Neural crest cell (in vitro differentiated cells): ENCODE measurements at places on chromosomes 6 and 20. TPM values are rescaled to one million over a fixed set of nuclear protein-coding genes. Genes with fewer than 3 reads are reported as not detected.

DNA sequence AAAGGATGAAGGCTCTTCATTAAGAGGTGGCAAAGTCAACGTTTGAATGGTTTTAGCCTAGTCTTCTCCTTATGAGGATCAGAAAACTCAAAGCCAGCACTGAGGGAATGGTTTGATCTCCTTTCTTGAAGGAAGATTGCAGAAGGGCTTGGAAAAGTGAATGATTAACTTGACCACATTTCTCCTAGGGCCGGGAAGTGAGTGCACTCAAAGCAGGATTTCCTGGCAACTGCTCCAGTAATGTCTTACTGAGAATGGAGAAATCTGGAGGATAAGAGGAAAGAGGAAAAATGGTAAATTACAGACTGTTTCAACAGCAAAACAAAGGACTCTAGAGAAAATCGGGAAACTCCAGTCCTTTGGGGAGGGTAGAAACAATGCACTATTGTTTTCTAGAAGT, 189.0 kb upstream of the FOXA2 start:
- H3K4me3 ChIP-seq = no peak overlapping the region
- no peaks in the 10 kb centered on the region for H3K27me3 ChIP-seq
- H3K36me3 ChIP-seq = no peaks in the 10 kb centered on the region
- H3K4me1 ChIP-seq = peaks cover 6% of the 10 kb centered on the region
- no peak for DNase-seq

PRICKLE4 gene
- 2.9 and 4.1 TPM in 2 replicates for total RNA-seq

DNA sequence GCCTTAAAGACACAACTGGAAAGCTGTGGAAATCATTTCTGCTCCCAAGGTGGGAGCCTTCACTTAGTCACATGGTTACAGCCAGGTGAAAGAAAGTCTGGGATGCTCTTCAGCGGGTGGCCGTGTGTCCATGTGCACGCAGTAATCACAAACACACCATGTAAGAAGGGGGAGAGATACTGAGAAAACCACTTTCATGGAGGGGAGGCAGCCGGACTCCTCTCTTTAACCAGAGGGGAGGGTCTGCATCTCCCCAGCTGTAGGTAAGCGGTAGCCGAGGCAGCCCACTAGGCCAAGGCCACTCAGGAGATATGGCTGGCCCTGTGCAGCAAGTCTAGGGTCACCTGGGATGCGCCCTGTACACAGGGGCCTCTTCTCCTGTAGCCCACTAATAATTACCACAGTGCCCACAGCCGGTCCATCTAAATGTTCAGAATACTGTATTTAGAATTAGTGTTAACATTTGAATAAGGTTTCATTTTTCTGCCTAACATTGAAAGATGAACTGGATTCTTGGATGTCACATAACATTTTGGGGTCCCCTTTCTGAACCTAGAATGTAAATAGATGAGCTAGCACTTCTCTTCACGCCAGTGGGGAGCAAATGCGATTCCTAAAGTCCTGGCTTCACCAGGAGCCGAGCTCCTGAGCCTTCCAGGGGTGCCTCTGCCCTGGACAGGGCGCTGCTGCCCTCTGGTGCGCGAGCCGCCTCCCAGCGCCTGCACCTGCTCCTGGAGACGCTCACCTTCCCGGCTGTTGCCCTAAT, 15.9 kb downstream of the GPR31 start:
- peak; percentile 34 for DNase-seq
- peaks cover 18% of the 10 kb centered on the region for H3K27me3 ChIP-seq
- no peak overlapping the region for H3K27ac ChIP-seq
- peaks cover 15% of the 10 kb centered on the region for H3K4me1 ChIP-seq
- H3K4me3 ChIP-seq = no peak overlapping the region

DNA sequence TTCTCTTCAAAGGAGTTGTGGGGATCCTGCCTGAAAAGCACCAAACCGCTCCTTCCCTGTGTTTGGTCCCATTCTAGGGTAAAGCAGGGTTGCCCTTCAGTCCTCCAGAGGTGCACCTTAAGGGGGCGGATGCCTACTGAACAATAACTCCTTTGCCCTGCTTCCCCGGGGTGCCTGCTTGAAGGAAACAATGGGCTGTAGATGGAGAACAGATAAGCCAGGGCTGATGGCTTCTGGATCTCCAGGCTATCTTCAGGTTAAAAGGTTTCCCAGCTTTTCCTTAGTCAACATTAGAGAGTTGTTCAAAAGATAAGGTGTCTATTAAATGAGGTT, 5.4 kb upstream of the PRDM1 start:
- DNase-seq = no peak
- no peaks in the 10 kb centered on the region for H3K36me3 ChIP-seq
- peaks cover 14% of the 10 kb centered on the region for H3K4me1 ChIP-seq
- no peak overlapping the region for H3K27ac ChIP-seq
- no peak overlapping the region for H3K4me3 ChIP-seq
- H3K27me3 ChIP-seq = peaks cover 25% of the 10 kb centered on the region

DNA sequence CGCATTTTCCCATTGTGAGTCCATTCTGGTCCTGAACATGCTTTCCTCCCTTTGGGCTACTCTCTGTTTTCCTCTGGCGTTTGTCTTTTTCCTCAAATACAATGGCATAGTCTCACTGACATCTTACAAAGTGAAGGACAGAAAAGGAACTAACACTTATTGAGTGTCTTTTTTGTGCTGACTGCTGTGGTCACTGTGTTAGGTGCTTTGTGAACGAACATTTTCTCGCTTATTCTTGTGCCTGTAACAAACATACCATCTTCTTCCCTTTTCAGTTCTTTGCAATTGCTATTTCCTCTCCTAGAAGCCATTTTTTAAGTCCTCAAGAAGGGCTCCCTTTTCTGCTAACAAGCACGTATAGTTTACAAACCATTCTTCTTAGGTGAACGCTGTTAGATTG, 15.4 kb downstream of the FIG4 start:
- no peak overlapping the region for H3K27ac ChIP-seq

DNA sequence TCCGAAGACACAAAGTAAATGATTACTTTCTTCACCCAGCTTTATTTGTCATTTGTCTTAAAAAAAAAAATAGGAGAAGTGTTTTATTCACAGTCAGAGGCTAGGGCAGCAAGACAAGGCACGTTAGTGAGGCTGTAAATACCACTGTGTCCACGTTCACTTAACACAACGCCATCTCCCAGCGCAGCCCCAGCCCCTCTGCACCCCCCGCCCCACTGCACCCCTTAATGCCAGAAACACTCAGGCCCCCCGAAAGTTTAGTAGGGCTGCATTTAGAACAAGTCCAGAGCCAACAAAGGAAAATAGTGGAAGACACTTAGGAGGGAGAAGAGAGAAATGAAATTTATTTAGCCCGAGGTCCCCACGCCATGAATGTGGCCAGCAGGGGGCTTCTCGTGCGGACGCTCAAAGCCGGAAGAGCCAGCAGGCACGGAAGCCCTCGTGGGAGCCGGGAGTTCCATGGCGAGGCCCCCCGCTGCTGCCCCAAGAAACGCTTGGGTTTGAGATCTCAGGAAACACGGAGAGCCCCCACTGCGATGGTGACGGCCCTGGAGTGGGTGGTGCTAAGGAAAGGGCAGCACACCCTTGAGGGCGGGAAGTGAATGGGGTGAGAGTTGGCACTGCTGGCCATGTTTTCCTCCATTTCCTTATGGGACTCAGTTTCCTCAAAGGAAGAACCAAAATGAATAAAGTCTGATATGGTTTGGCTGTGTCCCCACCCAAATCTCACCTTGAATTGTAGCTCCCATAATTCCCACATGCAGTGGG, 50.2 kb downstream of the IYD start:
- peak overlapping the region; percentile 53 for H3K4me3 ChIP-seq
- peaks cover 5% of the 10 kb centered on the region for H3K27me3 ChIP-seq
- H3K36me3 ChIP-seq = no peaks in the 10 kb centered on the region
- peaks cover 15% of the 10 kb centered on the region for H3K4me1 ChIP-seq
- peak; percentile 72 for DNase-seq
- peak overlapping the region; percentile 69 for H3K27ac ChIP-seq

- no peaks in the 10 kb centered on the region for H3K27me3 ChIP-seq
- no peak for DNase-seq
- no peaks in the 10 kb centered on the region for H3K36me3 ChIP-seq
- H3K4me3 ChIP-seq = no peak overlapping the region
- no peak overlapping the region for H3K27ac ChIP-seq
These were observed 135.4 kb downstream of the OPN5 start for GRCh38 chr6:47917202-47917601.

DNA sequence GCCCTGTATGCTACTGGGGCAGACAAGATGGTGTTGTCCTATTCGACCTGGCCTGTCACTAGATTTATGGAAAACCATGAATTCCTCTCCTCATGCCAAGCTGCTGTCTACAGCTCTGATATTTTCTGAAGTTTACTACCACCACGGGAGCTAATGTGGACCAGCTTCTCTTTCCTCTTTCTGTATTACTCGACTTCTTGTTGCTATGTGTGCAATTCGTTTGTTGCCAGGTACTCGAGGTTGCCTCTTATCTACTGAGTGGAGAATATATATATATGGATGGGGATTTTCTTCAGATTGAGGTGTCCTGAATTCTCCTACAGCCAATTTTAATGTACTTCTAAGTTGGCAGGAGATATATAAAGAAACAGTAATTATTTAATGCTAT, 34.7 kb downstream of the MAN1A1 start:
- no peaks in the 10 kb centered on the region for H3K27me3 ChIP-seq
- H3K27ac ChIP-seq = no peak overlapping the region
- no peak for DNase-seq
- H3K4me1 ChIP-seq = peaks cover 21% of the 10 kb centered on the region
- no peak overlapping the region for H3K4me3 ChIP-seq

ECT2L gene
- total RNA-seq = not detected in 2 replicates

SYCP2 gene
- 1.9 and 2.3 TPM in 2 replicates for total RNA-seq

DNA sequence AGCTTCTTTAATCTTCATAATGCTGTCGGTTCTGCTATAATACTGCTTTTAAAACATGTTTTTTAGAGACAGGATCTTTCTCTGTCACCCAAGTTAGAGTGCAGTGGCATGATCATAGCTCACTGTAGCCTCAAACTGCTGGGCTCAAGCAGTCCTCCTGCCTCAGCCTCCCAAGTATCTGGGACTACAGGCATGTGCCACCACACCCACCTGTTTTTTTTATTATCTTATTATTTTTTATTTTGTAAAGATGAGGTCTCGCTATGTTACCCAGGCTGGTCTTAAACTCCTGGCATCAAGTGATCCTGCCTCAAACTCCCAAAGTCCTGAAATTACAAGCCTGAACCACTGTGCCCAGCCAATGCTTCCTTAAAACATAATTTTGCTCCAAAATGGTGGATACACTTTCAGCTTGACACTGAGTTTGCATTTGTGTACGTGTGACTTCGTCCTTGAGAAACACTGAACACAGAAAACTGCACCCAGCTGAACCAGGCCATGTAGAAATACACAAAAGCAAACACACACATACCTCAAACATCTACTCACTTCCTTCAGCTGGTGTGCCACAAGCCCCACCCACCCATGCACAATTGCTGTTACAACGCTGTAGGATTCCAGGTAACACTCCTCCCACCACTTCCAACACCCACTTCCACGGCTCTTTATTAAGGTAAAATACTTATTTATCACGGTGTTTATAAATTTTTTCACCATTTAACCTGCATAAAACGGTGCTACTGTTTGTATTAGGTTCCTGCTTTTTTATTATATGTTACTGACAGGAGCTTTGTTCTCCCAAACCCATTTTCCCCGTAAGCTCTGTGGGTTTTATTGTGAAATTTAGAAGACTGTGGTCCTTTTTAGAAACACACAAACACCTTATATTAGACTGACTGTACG, 109.1 kb downstream of the TSHZ2 start:
- DNase-seq = no peak
- H3K27ac ChIP-seq = no peak overlapping the region
- H3K27me3 ChIP-seq = no peaks in the 10 kb centered on the region
- H3K36me3 ChIP-seq = no peaks in the 10 kb centered on the region
- H3K4me1 ChIP-seq = no peaks in the 10 kb centered on the region
